ENCODE measurements at places on chromosomes 12 and 14.

DNA sequence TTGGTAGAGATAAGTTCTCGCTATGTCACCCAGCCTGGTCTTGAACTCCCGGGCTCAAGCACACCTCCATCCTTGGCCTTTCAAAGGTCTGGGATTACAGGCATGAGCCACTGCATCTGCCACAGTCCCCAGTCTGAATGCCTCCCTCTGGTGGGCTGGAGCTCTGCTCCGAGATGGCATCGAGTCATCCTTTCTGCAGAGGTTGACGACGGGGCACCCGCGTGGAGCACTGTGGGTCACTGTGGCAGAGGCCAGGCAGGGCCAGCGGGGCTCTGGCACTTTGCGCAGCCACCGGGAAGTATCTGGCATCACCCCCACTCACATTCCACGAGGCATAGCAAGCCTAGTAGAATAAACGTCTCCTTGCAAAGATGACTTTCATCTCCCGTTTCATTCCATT is 163.3 kb upstream of the DIO3 start:
- DNase-seq = no peak

DNA sequence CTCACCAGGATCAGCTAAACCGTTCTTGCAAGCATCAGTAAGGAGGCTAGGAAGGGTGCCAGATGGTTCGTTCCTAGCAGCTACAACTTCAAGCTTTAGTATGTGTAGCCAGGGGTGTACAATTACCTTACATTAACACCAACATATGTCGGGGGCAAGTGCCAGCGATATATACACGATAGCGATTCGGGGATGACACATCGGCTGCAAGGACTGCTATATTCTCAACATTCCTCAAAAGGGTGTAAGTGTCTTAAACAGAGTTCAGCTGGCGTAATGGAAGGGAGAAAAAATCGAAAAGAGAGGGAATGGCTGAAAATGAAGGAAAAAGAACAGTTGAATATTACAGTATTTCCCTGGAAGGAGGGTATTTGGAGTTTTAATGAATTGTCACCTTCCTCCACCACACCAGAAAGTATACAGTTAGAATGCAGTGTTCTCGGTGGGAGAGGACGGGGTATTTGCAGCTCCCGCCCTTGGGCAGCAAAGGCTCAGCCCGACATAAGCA is 545 bp downstream of the LIMA1 start:
- DNase-seq = no peak

DNA sequence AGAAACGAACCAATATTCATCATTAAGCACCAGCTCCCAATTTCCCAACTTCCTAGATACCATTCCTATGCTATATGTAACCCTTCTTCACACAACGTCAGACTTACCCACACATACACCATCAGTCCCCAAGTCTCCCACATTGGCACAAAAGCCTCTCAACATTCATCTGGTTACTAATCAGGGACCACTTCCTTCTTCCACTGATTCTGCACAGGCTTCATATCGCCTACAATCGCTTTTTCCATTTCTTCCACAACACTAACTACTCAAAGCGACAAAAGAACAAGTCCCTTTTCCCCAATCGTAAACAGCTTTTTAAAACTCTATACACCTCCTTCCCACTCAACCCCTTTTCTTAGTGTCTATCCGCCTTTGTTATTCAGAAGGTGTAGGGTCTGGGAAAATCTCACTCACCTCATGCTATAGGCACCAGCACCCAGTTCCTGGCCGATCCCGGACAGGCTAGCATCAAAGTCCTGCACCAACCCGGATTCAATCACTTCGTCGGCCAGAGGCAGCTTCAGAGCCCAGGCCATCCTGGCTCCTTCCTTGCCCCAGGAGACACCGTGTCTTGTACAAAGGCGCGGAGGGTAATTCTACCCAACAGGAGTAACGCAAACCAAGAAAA is 936 bp downstream of the TFCP2 start:
- DNase-seq = no peak

GRCh38 chr12:41850046-41850445 is 294.6 kb downstream of the GXYLT1 start:
- no peak for DNase-seq

DNA sequence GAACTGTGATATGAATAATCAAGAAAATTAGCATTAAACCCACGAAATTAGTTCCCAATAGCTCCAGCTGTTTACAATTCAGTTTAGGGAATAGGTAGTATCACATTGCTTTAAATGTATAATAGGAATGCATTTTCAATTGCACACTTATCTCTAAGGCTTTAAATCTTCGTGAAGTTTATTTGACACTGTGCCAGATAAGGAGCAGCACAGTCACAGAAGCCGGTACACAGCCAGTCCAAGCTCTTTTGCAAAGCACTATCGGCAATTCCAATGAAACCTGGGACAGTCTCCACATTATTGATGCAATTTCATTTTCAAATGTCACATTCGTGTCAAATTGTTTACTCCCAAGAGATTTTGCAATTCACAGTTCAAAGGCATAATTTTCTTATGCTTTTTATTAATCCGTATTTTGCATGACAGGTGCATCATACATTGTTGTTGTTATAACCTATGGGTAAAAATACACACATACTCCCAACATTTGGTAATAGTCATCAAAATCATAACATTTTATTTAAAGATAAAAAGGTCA is 602.8 kb downstream of the RPS29 start:
- DNase-seq = no peak

DNA sequence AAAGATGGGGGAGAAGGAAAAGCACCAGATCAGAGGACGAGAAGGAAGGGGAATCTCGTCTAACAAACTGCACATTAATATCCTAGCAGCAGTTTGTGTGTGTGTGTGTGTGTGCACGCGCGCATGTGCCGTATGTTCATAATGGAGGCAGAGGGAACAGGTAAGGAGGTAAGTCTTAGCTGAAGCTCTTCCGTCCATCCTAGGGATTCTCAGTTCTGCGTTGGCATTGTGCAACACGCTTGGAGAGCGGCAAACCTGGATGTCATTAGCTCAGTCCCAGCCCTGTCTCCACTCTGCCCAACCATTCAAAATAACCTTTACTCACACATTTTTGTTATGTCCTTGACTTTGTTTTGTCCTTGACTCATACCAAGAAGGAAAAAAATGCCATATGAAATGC is 1.6 kb upstream of the C1R start:
- DNase-seq = no peak

- no peak for DNase-seq
These were observed 22.0 kb downstream of the PYROXD1 start for GRCh38 chr12:21459474-21459873.

DNA sequence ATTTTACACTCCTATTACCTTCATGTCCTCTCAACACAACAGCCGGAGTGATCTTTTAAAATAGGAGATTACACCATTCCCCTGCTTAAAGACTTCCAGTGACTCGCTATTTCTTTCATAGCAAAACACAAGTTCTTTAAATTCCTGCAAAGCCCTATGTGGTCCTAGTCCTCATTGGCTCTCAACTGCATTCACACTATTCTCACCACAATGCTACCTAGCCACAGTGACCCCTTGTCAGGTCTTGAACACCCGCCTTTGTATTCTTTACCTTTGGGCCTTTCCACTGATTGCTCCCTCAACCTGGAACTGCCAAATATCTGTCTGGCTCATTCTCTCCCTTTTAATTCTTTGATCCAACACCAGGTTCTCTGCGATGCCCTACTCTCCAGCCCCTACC is 160.2 kb downstream of the PRIMA1 start:
- DNase-seq = no peak

DNA sequence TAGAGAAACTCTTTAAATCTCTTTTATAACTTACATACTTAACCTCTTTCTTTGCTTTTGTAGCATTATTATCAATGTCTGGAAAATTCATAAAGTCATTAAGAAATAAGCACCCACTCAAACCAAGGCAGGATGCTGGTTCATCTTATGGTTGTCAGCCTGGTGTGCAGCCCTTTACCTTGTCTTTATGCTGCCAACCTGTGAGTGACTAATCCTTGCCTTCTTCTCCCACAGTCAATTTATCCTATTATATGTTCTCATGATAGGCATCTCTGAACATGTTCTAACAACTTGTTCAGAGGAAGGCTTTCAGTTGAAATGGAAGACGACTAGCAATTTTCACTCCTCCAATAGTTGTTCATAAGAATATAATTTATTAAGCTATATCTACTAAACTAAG is 186.9 kb upstream of the CAND1 start:
- DNase-seq = no peak

DNA sequence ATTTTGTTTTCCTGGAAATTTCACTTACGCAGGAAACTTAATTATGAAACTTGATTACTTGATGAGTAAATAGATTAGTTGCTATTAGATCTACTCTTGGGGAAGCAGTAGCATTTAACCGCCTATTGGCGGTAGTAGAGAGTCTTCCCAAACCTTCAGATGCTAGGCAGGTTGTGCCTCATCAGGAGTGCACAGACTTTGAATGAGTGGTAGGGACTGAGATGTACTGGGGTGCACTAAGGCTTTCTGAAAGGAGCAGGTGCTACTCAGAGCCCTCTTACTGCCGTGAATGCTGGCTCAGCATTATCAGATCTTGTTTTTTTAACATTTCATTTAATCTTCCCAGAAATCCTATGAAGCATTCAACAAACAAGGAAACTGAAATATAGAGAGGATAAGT is 7.7 kb downstream of the GATC start:
- DNase-seq = no peak

DNA sequence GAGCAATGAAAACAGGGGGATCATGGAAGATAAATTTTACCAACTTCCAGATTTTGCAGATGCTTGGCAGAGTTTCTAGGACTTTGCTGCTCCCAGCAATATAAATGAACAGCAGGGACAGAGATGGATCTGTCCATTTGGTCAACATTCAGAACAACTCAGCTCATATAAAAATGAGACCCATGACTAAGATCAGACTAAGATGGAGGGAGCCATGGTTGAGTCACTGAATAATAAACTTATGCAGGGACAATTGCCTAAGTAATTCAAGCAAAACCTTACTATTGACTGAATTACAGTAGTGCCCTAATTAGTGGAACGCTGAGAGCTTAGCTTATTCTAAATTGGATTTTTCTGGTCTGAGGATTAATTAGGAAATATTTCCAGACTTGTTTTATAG is 205.1 kb downstream of the SLC5A8 start:
- no peak for DNase-seq

- DNase-seq = no peak
These were observed 58.7 kb downstream of the DRAM1 start for GRCh38 chr12:101935890-101936746.

DNA sequence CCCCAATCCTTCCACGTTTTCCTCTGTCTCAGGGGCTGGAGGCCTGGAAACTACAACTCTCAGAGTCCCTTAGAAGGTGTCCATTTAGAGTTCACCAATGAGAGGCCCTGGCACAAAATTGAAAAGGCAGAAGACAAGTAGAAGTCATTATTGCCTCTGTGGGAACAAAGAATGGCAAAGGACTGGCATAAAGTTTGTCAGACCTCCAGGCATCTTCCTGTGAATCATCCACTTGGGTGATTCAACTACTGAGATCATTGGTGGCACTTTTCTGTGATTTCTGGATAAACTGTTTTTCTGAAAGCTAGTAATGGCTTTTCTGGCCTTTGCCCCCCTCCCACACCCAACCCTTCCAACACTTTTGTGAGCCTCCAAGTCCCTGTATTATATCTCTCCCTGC is 42.6 kb upstream of the C12orf42 start:
- no peak for DNase-seq

- DNase-seq = no peak
These were observed 407.3 kb downstream of the AEBP2 start for GRCh38 chr12:19846574-19846973.

GRCh38 chr14:41623736-41624135 is 17.1 kb downstream of the LRFN5 start:
- no peak for DNase-seq

- no peak for DNase-seq
These were observed 874.4 kb upstream of the USP15 start for GRCh38 chr12:61385771-61386170.

- DNase-seq = no peak
These were observed 647.1 kb upstream of the FLRT2 start for GRCh38 chr14:84882830-84883229.

DNA sequence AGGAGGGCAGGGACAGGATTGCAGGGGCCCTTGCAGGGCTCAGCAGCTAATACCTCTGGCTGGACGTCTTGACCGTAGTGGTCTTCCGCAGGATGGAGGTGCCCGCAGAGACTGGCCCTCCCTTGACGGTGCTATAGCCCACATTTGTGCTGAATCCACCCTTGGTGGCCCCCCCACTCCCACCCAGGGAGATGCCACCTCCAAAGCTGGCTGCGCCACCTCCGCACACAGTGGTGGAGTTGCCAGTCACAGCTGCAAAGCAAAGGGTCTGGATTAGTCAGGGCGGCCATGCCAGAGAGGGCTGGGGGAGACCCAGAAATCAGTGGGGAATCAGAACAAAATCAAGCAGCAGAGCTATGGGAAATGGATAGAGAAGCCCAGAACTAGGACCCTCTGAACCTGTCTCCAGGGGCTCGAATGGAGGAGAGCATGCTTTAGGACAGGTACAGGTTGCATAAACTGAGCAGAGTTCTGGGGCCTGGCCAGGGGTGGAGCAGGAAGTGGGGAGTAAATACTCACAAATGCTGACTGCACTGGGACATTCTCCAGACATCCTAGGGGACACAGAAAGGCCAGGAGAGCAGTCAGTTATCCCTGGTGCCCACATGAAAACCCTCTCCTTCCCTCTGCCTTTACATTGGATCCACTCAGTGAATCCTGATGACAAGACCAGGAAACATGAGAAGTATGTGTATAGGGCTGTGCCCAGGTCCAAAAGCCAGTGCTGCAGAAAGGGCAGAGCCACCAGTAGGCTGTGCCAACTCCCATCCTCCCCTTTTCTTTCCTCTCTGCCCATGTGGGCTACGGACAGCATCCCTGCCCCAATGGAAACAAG is 8.1 kb upstream of the KRT4 start:
- no peak for DNase-seq

GRCh38 chr12:55073043-55074022 is 52.9 kb upstream of the OR9K2 start:
- DNase-seq = peak; percentile 73

DNA sequence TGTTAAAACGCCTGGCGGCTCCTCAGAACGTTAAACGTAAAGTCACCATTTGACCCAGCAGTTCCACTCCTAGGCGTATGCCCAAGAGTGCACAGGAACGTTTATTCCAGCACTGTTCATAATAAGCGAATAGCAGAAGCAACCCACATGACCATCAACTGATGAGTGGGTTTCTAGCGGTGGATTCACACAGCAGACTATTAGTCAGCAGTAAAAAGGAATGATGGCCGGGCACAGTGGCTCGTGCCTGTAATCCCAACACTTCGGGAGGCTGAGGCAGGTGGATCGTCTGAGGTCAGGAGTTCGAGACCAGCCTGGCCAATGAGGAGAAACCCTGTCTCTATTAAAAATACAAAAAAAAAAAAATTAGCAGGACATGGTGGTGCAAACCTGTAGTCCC is 22.4 kb upstream of the FBRSL1 start:
- DNase-seq = no peak

Data from hippocampal formation (tissue), 2 donors.